ENCODE measurements at places on chromosomes 3 and 15.

GRCh38 chr15:64800476-64800875 is 25.0 kb downstream of the PIF1 start:
- DNase-seq: no peak

DNA sequence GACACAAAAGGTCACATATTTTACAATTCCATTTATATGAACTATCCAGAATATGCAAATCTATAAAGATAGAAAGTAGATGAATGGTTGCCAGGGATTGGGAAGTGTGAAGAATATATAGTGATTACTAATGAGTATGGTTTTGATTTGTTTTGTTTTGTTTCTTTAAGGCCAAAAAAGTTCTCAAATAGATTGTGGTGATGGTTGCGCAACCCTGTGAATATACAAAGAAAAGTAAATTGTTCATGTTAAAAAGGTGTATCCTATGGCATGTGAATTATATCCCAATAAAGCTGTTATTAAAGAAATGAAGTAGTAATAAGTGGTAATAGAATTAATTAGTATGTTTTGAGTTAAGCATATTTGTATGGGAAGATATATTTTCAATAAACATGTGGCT is 431.8 kb upstream of the CNTN4 start:
- DNase-seq: no peak

GRCh38 chr3:70832089-70832833 is 519.8 kb upstream of the MDFIC2 start:
- no peak for DNase-seq

- no peak for DNase-seq
Observed at GRCh38 chr3:153961494-153961893, 159.7 kb upstream of the ARHGEF26 start.

DNA sequence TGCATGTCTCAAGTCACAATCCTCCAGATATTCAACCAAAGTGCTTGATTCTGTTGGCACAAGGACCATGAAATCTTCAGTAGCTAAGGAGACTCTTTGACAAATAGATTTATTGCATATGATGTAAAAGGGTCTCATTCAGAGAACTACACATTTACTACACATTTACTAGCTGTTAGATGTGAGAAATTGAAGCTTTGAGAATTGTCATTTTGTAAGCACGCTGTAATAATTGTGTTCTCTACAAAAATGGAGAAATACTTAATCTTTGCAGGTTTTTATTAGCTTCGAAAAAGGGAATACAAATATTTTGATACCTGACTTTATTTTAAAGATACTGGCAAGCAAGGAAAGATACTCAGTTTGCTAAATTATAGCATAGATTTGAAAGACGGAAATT is 70.2 kb upstream of the CHD2 start:
- DNase-seq: no peak

GRCh38 chr3:18113417-18113816 is 311.7 kb downstream of the SATB1 start:
- no peak for DNase-seq
